Activated CD4-positive, alpha-beta T cell treated with anti-CD3 and anti-CD28 coated beads, Interleukin-10, Interleukin-2, amounts not matched to agents 100 ng/mL and 50 ng/mL, durations not matched to agents 16 hours and 8 hours (primary cell): ENCODE measurements at places on chromosomes 5 and 9.

DNA sequence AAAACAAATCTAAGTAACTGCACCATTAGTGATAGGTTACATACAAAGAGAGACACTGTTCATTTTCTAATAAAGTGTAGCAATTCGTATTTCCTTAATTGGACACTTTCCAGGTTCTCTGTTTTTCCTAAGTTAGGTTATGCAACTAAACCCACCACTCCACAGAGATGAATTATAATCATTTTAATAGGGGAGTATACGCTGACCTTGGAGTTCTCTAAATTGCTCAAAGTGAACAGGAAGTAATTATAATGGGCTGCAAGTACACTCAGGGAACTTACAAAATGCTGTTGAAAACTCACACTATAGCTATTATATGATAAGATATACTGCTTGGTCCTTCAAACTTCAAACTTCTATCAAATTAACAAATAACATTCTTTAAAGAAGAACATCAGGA is 18.2 kb upstream of the ADCY2 start:
- no peak for DNase-seq

GRCh38 chr5:64165500-64166200 is at the start of gene RNF180:
Gene RNF180 (plus strand): TSS chr5:64165843. CDS start chr5:64200808, 34,965 bp downstream.
- no peak for DNase-seq

- DNase-seq = no peak
These were observed 7.6 kb downstream of the SLC36A3 start for GRCh38 chr5:151295791-151296477.

DNA sequence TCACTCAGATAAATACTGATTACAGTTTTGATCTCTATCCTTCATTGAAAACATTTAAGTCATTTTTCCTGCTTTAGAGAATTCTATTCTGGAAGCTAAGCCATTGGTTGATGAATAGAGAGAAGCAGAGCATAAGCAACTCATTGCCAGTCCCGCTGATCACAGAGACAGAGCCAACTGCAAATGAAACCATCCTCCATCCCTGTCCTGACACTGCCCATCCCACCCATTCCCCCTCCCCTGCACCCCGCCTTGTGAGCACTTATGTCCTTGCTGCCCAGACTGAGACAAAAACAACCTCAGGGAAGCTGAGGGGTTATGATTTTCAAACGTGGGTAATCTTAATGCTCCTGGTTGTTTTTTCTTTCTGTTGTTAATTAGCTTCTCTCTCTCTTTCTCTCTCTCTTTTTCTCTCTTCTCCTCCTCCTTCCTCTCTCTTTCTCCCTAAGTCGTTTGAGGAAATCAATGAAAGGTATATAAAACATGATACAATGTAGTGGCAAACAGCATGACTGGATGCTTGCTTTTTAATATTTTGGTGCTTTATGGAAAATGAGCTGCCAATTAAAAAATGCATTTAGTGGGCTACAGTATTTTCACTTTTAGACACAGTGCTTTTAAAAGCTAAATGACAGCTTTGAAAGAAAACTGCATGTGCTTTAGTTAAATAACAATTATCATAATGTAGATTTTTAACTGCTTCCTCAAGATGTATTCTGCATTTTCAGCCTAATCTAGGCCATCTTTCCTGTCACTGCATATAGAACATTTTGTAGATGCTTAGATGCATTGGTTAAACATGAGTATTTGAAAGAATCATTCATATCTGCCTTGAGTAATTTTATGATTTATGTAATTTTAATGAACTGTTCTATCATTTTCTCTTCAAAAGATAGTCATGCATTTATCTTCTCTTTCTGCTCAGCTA is 57.3 kb downstream of the CMYA5 start:
- no peak for DNase-seq

DNA sequence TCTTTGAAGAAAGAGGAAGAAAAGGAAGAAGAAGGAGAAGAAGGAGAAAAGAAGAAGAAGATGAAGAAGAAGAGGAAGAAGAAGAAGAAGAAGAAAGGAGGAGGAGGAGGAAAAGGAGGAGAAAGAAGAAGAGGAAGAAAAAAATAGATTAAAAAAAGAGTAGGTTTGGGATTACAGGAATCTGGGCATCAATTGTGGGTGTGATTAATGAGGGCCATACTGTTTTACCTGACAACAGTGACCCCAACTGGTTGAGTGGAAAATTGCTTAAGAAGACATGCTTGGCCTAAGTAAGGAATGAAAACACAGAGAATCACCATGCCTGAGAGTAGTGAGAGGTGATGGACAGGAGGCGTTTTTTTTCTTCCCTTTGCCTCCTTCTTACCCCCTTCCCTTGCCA is 114.6 kb downstream of the FAM170A start:
- peak; percentile 37 for DNase-seq

DNA sequence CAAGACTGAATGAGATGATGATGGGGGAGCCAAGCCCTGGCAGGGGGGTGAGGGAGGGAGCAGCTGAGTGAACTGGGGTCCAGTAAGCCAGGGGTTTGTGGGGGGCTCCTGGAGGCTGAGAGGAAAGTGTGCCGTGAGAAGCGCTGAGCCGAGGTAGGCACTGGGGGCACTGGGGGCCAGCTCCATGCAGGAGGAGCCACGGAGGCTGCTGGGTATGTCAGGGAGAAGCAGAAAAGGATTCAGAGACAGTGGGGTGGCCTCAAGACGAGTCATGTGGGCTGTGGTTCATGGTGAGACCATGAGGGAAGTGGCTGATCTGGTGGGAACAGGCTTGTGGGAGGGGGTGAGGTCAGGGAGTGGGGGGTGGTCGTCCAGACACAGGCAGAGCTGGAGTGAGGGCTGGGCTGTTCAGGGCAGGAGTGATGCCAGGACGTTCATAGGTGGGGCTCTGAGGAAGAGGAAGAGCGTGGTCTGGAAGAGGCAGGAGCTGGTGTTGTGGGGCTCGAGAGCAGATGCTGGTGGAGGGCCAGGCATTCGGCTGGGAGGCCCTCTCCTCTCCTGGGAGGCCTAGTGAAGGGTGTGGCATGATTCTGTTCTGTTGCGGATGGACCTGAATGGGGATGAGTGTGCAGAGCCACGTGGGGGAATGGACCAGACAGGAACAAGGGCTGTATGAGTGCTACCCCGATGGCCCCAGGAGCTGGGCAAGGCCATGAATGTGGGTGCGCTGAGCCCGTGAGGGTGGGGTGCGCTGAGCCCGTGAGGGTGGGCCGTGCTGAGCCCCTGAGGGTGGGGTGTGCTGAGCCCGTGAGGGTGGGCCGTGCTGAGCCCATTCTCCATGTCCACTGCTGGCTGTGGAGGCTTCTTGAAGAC is 92.7 kb upstream of the CACNA1B start:
- no peak for DNase-seq

- no peak for DNase-seq
These were observed at the start of gene LEAP2 for GRCh38 chr5:132873119-132873929. Gene LEAP2 (plus strand): TSS chr5:132873668. CDS start chr5:132873695, 27 bp downstream.

DNA sequence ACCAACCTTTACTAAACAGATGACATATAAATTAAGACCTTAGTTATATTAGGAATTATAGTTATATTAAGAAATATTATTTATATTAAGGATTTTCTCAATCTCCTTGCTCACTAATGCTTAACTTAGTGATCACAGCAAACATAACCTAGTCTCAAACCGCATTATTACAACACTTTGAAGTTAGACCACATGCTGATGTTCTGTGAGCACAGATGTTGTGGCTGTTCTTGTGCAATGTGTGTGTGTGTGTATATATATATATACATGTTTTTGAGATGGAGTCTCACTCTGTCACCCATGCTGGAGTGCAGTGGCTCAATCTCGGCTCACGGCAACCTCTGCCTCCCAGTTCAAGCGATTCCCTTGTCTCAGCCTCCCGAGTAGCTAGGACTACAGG is 20.5 kb downstream of the ELP1 start:
- no peak for DNase-seq

- no peak for DNase-seq
These were observed 121.7 kb downstream of the KCNIP1 start for GRCh38 chr5:170625221-170626165.

DNA sequence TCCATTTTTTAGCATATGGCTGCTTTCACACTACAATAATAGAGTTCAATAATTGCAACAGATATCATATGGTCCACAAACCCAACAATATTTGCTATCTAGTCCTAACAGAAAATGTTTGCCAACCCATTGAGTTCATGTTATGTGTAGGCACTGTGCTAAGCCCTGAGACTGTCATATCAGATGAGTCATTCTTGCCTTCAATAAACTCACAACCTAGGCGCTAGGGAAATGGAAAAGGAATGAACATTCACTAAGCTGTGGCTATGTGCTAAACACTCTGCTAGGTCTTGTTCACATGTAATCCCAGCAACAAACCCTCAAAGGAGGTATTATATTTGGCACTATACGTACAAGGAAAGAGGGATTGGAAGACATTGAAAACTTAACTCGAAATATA is 8.4 kb upstream of the TIMD4 start:
- peak; percentile 33 for DNase-seq

DNA sequence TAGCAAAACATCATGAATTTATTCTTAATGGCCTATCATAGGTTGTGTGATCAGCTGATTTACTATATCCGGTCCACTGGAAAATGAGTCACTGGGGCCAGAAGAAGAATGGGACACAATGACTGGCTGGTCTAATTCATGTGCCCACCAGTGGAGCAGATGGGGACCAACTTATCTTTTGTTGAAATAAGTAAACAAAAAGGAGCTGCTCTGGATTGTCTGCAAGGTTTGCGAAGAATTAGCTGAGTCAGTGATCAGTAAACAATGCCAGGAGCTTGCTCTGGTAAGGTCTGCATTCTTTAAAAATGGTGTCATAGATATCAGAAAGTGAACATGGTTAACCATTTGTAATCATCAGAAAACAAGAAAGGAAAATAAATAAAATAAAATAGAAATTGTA is 128.0 kb downstream of the RASEF start:
- no peak for DNase-seq

DNA sequence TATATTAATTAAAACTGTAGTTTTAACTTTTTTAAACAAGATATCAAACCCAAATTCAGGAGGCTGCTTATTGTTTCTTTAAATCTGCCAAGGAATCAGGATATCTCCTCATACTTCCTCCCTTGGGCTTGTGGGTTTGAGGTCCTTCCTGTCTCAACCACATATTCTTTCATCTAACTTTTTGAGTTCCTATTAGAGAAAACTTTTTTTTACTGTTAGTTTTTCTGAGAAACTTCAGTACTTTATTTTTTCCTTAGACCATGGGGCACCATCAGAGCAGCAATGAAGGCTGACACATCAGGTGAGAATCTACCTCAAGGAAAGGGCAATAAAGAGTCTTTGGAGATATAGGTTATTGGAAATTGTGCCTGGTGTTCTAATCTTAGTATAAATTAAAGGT is 56.7 kb downstream of the TSSK1B start:
- DNase-seq = peak; percentile 42

DNA sequence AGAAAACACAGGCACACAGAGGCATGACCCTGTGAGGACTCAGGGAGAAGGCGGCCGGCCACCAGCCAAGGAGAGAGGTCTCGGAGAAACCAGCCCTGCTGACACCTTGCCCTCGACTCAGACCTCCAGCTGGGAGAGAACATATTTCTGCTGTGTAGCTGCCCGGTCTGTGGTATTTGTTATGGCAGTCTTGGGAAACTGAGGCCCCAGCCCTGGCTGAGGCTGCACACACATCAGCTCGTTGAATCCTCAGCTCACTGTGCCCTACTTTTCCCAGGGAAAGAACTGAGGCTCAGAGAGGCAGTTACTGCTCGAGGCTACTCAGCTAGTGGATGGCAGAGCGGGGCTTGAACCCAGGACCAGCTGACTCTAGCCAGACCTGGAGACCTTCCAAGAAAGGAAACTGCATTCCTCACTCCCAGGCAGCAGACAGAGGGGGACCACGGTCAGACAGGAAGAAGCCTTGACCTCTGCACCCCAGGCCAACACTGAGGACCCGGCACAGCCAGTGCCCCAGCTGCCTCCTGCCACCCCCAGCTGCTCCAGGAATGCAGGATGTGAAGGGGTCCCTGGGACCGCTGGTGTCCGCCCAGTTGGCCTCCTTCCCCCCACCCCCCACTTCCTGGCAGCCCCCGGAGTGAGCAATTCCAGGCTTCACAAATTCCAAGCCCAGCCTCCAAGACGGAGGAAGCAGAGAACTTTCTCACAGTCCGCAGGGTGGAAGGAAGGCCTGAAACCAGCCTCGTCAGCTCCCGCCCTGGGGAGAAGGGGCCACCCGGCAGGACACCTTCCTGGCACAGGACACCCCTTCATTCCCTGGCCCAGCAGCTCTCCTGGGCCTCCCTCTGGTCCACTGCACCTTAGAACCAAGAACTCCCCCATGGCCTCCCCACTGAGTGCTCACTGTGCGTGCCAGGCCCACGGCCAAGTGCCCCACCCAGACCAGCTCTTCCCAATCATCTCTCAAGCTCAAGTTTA is 69.9 kb downstream of the LRSAM1 start:
- no peak for DNase-seq

DNA sequence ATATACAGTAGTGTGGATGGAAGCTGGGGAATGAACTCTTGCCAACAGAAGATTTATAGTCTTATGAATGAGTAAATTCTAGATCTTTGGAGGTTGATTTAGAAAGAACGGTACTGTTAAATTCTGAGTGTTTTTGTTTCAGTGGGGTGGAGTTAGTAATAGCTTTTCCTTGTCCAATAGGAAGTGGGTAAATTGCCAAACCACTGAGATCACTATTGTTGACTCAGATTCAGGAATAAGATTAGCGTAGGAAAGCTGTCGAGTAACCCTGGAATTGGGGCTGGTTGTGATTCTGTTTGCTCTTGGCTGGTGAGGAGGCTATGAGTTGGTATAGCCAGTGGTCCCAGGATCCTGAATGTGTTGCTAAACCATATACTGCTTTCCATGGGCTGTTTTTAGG is 155.6 kb downstream of the ARHGAP26 start:
- peak; percentile 24 for DNase-seq

GRCh38 chr5:15538516-15538915 is 38.5 kb downstream of the FBXL7 start:
- no peak for DNase-seq

DNA sequence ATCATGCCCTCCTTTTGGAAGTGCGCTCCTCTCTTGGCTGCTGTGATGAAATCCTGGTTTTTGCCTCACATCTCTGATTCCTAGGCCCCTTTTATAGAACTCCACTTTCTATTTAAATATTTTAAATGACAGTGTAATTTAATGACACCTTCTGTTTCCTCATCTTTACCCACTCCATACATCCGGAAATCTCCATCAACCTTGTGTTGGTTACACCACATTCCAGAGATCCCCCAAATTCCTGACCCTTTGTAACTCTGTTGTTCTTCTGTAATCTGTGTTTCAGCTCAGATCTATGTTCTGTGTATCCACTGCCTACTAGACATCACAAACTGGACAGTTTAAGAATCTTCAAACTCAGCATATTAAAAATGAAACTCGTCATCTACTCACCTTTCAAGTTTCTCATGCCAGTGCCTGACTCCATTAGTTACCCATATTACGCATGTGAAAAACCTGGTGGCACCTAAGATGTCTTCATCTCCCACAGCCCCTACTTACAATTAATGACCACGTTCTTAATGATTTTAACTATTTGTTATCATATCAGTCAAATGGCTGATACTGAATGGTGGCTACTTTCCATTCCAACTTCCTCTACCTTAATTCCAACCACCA is 25.1 kb downstream of the PARP8 start:
- peak; percentile 22 for DNase-seq

DNA sequence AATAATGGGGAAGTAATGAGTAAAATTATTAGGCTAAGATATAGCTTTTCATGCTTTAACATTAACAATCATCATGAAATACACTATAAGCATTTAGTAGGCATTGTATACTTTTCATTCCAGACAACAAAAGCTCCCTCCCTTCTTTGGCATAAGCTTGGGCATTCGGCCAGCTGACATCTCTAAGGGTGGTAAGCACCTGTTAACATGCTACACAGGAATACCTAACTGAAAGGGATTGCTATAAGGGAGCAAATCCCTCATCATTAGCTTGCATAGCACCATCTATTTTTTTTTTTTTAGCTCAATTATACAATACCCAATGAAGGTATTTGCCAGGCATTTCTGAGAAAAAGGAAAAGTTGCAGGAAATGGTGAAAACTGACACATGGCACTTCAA is 16.6 kb downstream of the STRBP start:
- no peak for DNase-seq
